ENCODE measurements at places on chromosomes 7 and 10. TPM values are rescaled to one million over a fixed set of nuclear protein-coding genes. Genes with fewer than 3 reads are reported as not detected.

The CNTNAP2 gene
- total RNA-seq, result not detected

The ZNF365 gene
- 0.70 TPM for total RNA-seq

The WDR86 gene
- total RNA-seq, result 1.1 TPM

The GPR37 gene
- total RNA-seq, result 0.30 TPM

The ZNF727 gene
- total RNA-seq, result 0.15 TPM

The CYP26C1 gene
- total RNA-seq, result 0.23 TPM

The DPYSL4 gene
- total RNA-seq, result 4.9 TPM

The SKIDA1 gene
- total RNA-seq, result 0.53 TPM

The GRM3 gene
- total RNA-seq, result not detected

The EXOC6 gene
- total RNA-seq, result 1.9 TPM

The AGBL3 gene
- total RNA-seq, result 1.2 TPM

The HECW1 gene
- not detected for total RNA-seq

The CCDC172 gene
- not detected for total RNA-seq

The MYOZ1 gene
- total RNA-seq, result not detected

The CAMK1D gene
- 2.3 TPM for total RNA-seq

The HSPA12A gene
- 15.7 TPM for total RNA-seq

The ZNF716 gene
- not detected for total RNA-seq

The PAX4 gene
- not detected for total RNA-seq

The ANKRD1 gene
- total RNA-seq, result 1.5 TPM

The PSMC2 gene
- total RNA-seq, result 191 TPM

The NKX1-2 gene
- not detected for total RNA-seq

The MKX gene
- 0.08 TPM for total RNA-seq

The PURB gene
- 4.6 TPM for total RNA-seq

The SH2B2 gene
- total RNA-seq, result 0.70 TPM

The AKR1C8 gene
- total RNA-seq, result not detected

The CFAP46 gene
- total RNA-seq, result 0.38 TPM

The LDB3 gene
- 0.08 TPM for total RNA-seq

The ASIC3 gene
- not detected for total RNA-seq

The OLAH gene
- not detected for total RNA-seq

Data from smooth muscle cell of the coronary artery (primary cell).